Stimulated activated memory B cell treated with anti-CD40 and anti-IgM and Interleukin-4, amounts not matched to agents 10 μg/mL and 1 μg/mL and 100 μg/mL, for 72 hours (primary cell): ENCODE measurements at places on chromosomes 7 and 10.
A peak's percentile ranks its signal among the peaks of the same experiment; 100 is the strongest.

- H3K27ac ChIP-seq = no peak overlapping the region
- ATAC-seq = peak; percentile 72
- no peaks in the 10 kb centered on the region for H3K27me3 ChIP-seq
- H3K36me3 ChIP-seq = no peaks in the 10 kb centered on the region
- H3K4me3 ChIP-seq = no peak overlapping the region
- peaks cover 13% of the 10 kb centered on the region for H3K4me1 ChIP-seq
Measured at GRCh38 chr7:41476460-41476803, 226.5 kb downstream of the INHBA start.

DNA sequence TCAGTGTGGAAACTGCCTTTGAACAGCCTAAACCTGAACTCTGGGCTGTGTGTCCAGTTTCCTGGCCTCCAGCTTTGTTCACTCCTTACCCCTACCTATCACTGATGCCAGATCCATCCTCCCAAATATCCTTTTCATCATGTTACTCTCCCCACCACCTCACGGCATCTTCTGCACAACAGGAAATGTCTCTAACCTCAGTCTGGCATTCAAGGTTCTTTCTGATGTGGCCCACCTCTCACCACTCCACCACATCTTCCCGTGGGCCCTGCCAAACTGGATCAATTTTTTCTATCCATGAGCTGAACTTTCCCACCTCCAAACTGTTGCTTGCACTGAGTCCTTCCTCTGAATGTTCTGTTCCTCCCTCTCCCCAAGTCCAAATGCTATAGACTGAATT, 35.8 kb upstream of the MAP3K8 start:
- no peak overlapping the region for H3K4me3 ChIP-seq
- H3K4me1 ChIP-seq = peaks cover 8% of the 10 kb centered on the region
- no peak overlapping the region for H3K27ac ChIP-seq
- no peaks in the 10 kb centered on the region for H3K36me3 ChIP-seq
- H3K27me3 ChIP-seq = peaks cover 18% of the 10 kb centered on the region

GRCh38 chr7:39527951-39528350, 38.3 kb upstream of the YAE1 start:
- H3K4me1 ChIP-seq = no peaks in the 10 kb centered on the region
- peaks cover 9% of the 10 kb centered on the region for H3K27me3 ChIP-seq
- H3K36me3 ChIP-seq = no peaks in the 10 kb centered on the region
- no peak overlapping the region for H3K4me3 ChIP-seq
- ATAC-seq = no peak
- no peak overlapping the region for H3K27ac ChIP-seq

DNA sequence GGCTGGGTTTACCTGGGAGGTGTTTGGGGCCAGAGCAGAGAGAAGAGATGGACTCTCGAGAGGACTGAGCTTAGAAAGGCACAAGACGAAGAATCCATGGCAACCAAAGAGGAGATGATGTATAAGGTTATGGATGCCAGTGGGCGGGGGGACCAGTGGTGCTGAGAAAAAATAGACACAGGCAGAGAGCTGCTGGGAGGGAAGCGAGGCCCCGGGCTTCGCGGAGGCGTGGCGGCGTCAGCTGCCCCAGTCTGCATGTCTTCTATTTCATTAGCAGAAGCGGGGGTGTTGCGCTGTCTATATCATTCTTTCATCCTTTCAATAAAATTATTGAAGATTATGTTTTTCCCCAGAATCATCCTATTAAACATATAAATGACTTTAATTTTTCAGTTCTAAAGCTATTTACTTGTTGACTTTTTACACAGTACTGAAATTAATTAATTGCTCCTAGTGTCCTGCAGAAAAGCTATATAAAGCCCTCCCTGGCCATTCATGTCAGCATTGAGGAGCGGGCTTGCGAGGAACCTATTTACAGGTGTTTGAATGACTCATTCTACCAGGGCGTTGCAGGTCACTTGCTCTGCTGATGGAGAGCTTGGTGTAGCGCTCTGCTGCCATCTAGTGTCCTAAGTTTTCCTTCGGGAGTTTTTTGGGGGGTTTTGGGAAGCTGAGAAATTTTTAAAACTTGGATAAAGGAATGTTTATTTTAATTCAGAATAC, 42.9 kb upstream of the BHLHA15 start:
- H3K4me1 ChIP-seq = peaks cover 6% of the 10 kb centered on the region
- peaks cover 14% of the 10 kb centered on the region for H3K36me3 ChIP-seq
- H3K4me3 ChIP-seq = no peak overlapping the region
- no peaks in the 10 kb centered on the region for H3K27me3 ChIP-seq
- no peak overlapping the region for H3K27ac ChIP-seq

GRCh38 chr7:111727905-111728634, 165.8 kb upstream of the IMMP2L start:
- H3K36me3 ChIP-seq = no peaks in the 10 kb centered on the region
- H3K4me1 ChIP-seq = no peaks in the 10 kb centered on the region
- peak; percentile 28 for ATAC-seq
- H3K4me3 ChIP-seq = no peak overlapping the region
- H3K27ac ChIP-seq = no peak overlapping the region
- peaks cover 23% of the 10 kb centered on the region for H3K27me3 ChIP-seq

DNA sequence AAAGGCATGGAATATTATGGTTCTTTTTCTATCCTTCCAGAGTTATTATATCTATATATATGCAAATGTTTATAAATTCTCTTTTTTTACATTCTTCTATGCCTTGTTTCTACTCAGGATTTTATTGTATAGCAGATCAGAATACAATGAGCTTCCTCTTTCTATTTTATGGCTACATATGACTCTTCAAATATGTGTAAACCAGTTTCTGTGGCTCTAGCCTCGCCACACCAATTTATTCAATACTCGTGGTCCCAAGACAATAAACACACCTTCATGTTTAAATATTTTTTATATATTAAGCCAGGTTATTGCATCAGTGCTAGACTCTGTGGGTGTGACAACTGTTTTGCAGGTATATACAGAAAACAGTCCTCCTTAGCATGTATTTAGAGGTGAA, 237.5 kb upstream of the MKLN1 start:
- H3K36me3 ChIP-seq = peaks cover 45% of the 10 kb centered on the region
- H3K27ac ChIP-seq = no peak overlapping the region
- no peaks in the 10 kb centered on the region for H3K27me3 ChIP-seq
- H3K4me1 ChIP-seq = peaks cover 70% of the 10 kb centered on the region
- no peak overlapping the region for H3K4me3 ChIP-seq

DNA sequence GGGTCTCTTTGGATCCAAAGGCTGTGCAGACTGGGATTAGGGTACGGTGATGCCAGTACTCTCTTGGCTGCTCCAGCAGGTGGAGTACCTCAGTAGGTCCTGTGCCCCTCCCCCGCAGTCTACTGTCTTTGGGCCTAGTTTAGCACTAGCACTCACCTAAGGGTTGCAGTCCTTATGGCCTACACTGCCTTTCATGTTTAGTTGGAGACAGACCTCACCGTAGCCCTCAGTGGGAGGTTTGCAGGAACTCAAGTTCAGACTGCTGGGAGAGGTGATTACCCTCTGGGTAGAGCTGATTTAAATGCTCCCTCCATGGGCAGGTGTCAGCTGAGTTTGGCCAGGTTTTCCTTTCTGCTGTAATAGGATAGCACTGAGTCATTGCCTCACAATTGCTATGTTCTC, 210.8 kb upstream of the TMEM196 start:
- H3K4me3 ChIP-seq = no peak overlapping the region
- H3K27ac ChIP-seq = no peak overlapping the region
- ATAC-seq = no peak
- peaks cover 6% of the 10 kb centered on the region for H3K4me1 ChIP-seq
- H3K36me3 ChIP-seq = no peaks in the 10 kb centered on the region

DNA sequence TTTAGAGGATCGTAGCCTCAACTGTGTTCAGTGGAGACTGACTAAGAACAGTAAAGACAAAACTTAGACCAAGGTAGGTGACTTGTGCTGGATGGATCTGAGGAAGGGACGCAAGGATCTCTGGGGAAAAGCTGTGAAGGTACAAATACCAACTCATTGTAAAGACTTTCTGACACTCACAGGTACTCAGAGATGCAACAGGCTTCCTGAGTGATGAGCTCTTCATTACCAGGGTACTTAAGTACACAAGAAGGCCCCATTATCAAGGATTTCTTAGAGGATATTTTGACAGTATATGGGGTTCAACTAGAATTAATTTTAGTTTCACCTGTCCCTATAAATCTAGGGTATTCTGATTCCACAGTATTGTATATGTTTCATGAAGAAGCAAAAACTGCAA, 440.7 kb downstream of the PLXDC2 start:
- ATAC-seq = no peak
- H3K36me3 ChIP-seq = no peaks in the 10 kb centered on the region
- no peaks in the 10 kb centered on the region for H3K27me3 ChIP-seq
- no peak overlapping the region for H3K27ac ChIP-seq
- no peaks in the 10 kb centered on the region for H3K4me1 ChIP-seq

GRCh38 chr7:100825751-100826513, 1.4 kb downstream of the EPHB4 start:
- H3K27me3 ChIP-seq = peaks cover 69% of the 10 kb centered on the region
- H3K36me3 ChIP-seq = no peaks in the 10 kb centered on the region
- peak overlapping the region; percentile 59 for H3K4me3 ChIP-seq
- no peak overlapping the region for H3K27ac ChIP-seq
- no peak for ATAC-seq
